Hippocampal formation (tissue), 2 donors: ENCODE measurements at places on chromosomes 5 and 9.

- DNase-seq, result no peak
Observed at GRCh38 chr5:107359033-107359915, 311.5 kb downstream of the EFNA5 start.

GRCh38 chr9:22623236-22623635, 176.6 kb downstream of the DMRTA1 start:
- DNase-seq, result no peak

- DNase-seq, result no peak
Observed at GRCh38 chr5:4097199-4097598, 501.6 kb downstream of the IRX1 start.

DNA sequence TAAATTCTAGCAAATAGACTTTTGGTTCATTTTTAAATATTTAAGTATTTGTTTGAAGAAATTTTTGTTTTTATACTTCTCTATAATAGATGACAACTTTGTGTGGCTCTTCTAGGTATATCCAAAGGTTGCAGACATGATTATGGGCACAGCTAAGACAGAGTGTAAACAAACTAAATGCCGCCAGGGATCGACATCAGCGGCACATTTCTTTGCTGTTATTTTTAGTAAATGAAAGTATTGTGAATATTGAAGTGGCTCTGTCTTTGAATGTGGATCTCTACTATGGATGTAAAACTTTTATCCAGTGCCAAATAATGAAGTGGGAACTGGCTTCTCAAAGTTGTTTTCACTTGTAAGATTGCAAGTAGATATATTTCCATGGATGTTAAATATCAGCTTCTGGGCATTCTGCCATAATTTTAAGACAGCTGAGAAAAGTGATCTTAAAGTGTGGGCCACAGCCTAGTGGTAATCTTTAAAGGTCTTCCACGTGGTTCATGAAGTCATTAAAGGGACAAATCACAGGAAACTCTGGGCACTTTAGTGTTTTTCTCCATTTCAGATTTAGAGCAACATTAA, 589.9 kb downstream of the ZNF608 start:
- no peak for DNase-seq

DNA sequence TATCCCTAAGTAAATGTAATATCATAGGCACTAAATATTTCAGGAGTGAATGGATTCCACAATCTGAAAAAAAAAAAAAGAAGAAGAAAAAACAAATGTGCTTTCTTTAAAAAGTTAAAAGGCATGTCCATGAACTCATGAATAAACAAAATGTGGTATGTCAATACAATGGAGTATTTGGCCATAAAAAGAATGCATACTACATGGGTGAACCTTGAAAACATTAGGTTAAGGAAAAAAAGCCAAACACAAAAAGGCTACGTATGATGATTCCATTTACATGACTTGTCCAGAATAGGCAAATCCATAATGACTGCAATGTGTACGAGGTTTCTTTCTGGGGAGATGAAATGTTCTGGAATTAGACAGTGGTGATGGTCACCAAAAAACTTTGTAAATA, 45.3 kb downstream of the FNIP1 start:
- DNase-seq, result no peak

DNA sequence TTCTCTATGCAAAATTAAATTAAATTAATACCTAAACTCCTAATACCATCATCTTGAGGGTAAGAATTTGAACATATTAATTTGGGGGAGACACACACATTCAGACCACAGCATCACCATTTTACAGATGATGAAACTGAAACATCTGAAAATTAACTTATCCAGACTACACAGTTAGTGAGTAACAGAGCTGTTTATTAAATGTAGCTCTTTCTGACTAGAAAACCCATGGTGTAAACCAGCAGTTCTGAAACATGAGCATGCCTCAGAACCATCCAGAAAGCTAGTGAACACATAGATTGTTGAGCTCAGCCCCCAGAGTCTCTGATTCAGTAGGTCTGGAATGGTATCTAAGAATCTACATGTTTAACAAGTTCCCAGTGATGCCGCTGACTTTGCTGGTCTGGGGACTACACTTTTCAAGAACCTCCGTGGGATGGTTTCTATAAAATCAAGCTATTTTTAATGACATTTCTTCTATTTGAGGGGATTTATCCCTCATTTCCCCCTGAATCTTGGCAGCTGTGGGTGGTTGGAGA, 113.5 kb downstream of the RORB start:
- no peak for DNase-seq

- DNase-seq, result no peak
Observed at GRCh38 chr9:36750630-36751029, 177.9 kb downstream of the MELK start.

GRCh38 chr5:96193946-96194345, 232.3 kb upstream of the ELL2 start:
- no peak for DNase-seq

DNA sequence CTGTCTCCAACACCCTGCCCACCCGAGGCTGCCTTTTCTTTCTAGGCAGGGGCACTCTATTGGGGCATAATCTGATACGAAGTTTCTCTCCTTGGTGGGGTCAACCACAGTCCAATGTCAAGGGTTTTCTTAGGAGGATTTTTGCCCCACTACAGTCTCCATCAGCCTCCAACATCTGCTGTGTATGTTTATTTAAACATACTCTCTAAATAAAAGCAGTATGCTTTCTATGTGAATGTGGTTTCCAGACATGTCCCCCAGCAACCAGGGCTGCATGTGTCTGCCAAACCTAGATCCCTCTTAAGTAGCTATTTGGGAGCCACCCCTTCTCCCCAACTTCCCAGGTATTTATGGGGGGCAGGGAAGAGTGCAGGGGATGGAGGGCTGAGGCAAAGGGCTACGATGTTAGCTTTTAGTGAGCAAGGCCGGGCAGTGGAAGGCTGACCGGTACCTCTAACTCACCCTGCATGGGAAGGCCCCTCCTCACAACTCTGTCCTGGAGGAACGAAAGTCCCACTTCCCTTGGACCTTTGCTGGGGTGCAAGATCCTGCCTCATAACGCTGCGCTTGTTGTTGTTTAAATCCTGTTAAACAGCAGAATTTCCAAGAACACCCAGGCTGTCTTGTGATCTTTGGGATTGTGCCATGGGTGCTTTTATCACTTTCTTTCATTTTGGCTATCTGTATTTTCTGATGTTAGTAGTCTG, 75.4 kb downstream of the NREP start:
- DNase-seq, result no peak

DNA sequence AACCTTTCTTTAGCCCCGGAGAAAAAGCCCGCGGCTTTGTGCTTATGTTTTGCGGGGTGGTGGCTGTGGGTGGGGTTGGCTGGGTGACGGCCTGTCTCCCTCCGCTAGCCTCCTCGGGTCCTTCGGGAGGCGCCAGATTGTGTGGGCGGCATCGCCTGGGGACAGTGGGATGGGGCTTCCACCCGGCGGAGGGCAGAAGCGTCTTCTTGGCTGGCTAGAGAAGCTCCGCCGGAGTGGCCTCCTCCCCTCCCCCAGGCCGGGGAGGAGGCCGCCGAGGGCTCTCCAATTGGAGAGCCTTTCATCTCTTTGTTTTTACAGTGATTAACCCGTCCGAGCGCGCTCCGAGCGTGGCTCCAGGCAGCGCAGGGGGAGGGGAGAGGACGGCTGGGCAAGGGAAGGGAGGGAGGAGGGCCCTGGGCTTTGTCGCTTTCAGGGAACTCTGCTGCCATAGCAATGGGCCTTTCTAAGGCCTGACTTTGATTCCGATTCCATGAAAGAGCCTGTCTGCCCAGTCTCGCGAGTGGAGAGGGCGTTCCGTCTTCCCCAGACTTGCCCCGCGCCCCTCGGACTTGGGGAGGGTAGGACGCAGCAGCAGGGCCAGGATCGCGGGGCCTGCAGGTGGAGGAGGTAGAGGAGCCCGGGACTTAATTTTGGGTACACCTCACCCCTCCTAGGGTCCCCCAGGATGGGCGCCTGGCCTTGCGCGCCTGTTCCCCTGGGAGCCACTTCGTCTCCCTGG, 36.7 kb upstream of the TIFAB start:
- DNase-seq, result peak; percentile 31

DNA sequence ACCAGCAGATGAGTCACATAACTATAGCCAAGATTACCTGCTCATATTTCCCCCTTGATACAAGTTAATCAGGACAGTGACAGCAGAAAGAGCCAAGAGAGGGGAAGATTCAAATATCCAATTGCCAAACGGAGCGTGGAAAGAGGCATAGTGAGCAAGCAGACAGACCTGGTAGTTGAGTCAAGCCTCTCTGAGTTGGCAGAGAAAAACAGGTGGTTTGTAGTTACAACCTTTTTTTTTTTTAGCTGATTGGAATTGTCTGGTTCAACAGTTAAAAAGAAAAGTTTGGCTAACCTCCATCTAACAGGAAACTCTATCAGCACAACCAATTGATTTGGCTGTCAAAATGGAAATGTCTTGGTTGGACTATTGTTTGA, 272.1 kb downstream of the TLE1 start:
- DNase-seq, result no peak

GRCh38 chr5:126516133-126516532, 78.9 kb downstream of the ALDH7A1 start:
- no peak for DNase-seq

GRCh38 chr9:110455860-110456259, 118.2 kb upstream of the TXNDC8 start:
- DNase-seq, result no peak

DNA sequence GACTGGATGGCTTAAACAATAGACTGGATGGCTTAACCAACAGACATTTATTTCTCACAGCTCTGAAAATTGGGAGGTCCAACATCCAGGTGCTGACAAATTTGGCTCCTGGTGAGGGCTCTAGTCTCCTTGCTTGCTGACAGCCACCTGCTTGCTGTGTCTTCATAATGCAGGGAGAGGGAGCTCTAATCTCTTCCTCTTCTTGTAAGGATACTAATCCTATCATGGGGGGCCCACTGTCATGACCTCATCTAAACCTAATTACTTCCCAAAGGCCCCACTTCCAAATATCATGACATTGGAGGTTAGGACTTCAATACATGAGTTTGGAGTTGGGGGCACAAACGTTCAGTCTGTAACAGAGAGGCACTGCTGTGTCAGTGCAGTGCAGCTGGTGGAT, 26.4 kb downstream of the FOXD1 start:
- no peak for DNase-seq

DNA sequence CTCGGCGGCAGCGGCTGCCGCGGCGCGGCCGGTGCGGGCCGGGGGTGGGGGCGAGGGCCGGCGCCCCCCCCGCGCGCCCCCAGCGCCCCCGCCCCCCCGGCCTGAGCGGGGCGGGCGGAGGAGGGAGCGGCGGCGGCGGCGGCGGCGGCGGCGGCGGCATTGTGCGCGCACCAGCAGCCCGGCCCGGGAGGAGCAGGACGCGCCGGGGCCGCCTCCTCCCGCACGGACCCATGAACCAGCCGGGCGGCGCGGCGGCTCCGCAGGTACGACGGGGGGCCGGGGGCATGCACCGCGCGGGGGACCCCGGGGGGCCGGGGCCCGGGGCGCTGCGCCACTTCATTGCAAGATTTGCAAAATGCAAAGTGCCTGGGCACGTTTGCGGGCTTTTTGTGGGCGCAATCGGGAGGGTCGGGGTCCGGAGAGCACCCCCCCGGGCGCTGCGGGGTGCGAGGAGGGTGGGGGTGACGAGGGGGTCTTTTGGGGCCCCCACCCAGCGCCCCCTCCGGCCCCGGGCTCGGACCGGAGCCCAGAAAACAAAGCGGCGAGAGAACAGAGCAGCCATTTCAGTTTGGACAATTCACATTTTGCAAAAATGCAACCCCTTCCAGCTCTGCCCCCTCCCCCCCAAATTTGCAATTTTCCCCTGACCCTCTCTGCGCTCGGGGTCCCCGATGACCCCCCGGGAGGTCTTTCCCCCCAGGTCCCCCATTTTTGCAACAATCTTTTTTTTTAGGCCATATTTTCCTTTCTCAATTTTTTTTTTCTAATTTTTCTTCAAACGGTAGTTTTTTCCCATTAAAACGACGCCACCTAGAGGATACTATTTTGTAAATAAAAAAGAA, at the start of gene ZNF618:
Gene ZNF618 (plus strand): TSS at position 159 of the 842 bp plus-strand sequence. CDS start 72 bp downstream, at position 231.
- peak; percentile 24 for DNase-seq

- DNase-seq, result no peak
Observed at GRCh38 chr9:91336786-91337185, 24.9 kb downstream of the AUH start.

DNA sequence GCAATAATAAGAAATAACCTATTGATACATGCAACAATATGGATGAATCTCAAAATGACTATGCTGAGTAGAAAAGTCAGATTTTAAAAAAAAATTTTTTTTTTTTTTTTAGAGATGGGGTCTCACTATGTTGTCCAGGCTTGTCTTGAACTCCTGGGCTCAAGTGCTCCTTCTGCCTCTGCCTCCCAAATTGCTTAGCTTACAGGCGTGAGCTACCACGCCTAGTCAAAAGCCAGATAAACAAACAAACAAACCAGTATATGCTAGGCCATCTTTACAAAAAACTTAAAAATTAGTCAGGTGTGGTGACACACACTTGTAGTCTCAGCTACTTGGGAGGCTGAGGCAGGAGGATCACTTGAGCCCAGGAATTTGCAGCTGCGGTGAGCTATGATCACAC, 79.0 kb downstream of the MED27 start:
- DNase-seq, result no peak

GRCh38 chr9:84940294-84940693, 270.8 kb downstream of the NTRK2 start:
- DNase-seq, result no peak

DNA sequence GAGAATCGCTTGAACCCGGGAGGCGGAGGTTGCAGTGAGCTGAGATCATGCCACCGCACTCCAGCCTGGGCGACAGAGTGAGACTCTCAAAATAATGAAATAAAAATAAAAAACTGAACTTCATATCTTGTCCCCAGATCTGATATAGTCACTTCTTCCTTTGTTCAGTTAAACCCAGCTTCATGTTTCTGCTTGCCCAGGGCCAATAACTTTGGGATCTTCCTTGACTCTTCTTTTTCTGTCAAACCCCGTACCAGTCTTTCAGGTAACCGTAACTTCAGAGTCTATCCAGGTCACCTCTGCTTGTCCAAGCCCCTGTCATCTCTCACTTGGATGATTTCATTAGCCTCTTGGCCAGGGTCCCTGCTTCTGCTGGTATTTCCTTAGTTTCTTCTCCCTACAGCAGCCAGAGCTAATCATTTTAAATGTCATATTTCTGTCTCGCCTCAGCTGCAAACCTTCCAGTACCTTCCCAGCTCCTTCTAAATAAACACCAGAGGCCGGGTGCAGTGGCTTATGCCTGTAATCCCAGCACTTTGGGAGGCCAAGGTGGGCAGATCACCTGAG, 19.7 kb upstream of the ABL1 start:
- no peak for DNase-seq

GRCh38 chr9:28547527-28547926, 974.2 kb upstream of the C9orf72 start:
- no peak for DNase-seq
